ENCODE measurements at places on chromosomes 1 and 21. TPM values are rescaled to one million over a fixed set of nuclear protein-coding genes. Genes with fewer than 3 reads are reported as not detected.

OXCT2 gene
- total RNA-seq, result 0.43 TPM

RNF186 gene
- total RNA-seq, result not detected

S100A8 gene
- total RNA-seq, result 266 TPM

DNA sequence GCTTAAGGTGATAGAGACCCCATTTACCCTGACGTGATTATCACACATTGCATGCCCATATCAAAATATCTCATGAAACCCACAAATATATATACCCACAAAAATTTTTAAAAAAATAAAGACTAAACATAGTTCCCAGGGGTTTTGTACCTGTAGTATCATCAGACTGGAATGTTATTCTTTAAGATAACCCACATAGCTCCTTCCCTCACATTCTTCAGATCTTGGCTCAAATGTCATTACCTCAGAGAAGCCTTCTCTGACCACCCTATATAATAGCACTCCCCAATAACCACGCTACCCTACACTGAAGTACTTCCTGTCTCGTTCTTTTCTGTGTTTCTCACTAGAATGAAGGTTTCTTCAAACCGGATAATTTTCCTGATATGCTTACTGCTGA, 138.3 kb upstream of the SNX7 start:
- no peak for DNase-seq

DNA sequence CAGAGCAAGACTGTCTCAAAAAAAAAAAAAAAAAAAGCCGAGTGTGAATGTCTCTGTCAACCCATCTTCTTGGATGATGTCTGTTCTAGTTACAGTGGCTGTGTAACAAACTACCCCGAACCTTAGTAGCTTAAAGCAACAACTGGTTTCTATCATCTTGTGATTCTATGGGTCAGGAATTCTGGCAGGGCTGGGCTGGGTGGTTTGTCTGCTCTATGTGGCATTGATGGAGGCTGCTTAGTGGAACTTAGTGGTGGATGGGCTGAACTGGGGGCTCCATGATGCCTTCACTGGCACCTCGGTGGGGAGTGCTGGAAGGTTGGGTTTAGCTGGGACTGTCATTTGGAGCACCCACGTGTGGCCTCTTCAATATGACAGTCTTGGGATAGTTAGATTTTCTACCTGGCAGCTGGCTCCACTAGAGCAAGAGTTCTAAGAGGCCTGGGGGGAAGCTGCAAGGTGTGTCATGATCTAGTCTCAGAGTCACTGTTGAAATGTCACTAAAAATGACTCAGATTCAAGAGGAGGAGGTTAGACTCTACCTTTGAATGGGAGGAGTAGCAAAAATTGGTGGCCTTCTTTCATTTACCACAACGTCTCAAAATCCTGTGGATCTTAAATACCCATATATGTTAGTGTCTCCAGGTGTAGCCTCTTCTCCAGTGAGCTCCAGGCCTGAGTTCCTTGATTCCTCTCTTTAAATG, 18.6 kb downstream of the ACOT11 start:
- DNase-seq, result no peak

GRCh38 chr1:199573047-199573446, 454.5 kb upstream of the NR5A2 start:
- no peak for DNase-seq

DNA sequence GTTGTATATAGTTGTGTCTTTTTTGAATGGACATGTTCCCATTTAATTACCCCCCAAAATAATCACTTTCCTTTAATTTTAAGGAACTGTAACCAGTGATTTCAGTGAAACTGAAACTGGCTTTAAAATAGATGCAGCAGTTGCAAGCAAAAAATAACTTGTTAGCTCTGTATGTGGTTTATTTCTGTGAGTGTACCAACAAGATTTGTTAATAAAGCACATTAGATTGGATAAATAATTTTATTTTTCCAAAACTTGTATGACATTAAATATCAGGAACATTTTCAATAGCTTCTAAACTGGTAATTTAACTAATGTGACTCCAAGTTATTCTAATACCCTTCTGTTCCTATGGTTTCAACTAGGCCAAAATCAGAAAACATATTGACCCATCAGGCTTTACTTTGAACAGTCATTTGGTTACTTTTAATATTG, 184.3 kb upstream of the CACYBP start:
- no peak for DNase-seq

GRCh38 chr1:16109571-16109970, 36.1 kb upstream of the FAM131C start:
- DNase-seq, result no peak

DNA sequence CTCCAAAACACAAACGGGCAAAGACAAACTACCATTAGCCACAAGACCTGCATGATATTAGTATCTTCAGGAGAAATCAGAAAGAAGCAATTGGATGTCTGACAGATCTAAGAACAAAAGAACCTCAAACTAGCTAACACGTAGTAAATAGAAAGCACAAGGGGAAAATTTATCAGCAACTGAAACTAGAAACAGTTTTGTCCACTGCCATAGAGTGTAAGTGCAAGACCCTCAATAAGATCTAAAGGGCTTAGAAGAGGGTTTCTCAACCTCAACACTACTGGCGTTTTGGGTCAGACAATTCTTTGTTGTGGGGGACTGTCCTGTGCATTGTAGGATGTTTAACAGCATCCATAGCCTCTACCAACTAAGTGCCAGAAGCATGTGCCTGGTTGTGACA, 54.0 kb downstream of the KLHL20 start:
- DNase-seq, result no peak

Measured in upper lobe of right lung (tissue), 1 donor.